ENCODE measurements at places on chromosomes 5 and 9.

GRCh38 chr9:107481035-107481434 is 8.5 kb downstream of the KLF4 start:
- DNase-seq = no peak

DNA sequence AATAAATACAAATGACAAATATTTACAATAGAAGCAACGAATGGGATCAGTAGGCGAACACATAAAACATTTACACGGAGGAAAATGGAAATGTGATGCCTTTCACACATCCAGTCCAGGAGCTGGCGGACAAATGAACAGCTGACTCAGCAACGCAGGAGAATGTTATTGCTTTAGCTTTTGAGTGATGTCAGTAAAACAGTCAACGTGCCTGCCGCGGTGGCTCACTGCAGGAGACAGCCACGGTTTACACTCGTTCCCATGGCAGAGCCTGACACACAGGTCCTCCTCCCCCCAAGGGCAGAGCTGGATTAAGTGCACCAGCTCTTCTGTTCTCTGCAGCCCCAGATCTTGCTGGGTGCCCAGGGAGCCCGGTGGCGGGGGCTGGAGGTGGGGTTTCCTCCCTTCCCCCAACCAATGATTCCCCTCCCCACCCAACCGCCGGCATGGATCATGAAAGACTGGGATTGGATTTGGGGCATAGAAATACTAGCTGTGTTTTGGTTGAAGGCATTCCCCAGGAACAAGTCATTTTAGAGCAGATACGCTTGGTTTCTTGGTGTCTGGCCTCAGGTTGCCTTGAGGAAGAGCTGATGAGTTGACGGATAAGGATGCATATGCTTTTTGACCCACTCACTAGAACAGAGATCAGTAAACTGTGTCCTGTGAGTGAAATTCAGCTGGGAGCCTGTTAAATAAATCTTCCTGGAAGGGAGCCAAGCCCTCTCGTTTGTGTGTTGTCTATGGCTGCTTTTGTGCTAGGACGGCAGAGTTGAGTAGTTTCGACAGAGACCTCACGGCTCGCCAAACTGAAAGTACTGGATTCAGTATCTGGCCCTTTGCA is 12.5 kb downstream of the STC2 start:
- no peak for DNase-seq

GRCh38 chr9:6149315-6149714 is 66.3 kb upstream of the IL33 start:
- no peak for DNase-seq

DNA sequence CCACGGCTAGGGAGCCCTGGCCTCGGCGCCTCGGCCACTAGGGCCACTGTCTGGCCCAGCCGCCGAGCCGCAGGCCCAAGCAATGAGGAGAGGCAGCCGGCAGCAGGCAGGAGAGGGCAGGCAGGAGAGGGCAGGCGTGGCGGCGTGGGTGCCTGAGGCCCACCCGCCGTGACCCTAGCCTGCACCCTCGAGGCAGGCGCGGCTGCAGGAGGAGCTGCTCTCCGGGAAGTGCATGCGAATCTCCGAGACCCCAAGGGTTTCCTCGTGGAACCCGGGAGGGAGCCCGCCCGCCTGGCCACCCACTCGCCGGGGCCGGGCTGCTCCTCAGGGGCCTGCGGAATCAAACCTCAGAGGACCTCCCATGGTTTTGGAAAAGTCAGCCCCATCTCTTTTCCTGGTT is 9.3 kb downstream of the GRIN1 start:
- DNase-seq = no peak

DNA sequence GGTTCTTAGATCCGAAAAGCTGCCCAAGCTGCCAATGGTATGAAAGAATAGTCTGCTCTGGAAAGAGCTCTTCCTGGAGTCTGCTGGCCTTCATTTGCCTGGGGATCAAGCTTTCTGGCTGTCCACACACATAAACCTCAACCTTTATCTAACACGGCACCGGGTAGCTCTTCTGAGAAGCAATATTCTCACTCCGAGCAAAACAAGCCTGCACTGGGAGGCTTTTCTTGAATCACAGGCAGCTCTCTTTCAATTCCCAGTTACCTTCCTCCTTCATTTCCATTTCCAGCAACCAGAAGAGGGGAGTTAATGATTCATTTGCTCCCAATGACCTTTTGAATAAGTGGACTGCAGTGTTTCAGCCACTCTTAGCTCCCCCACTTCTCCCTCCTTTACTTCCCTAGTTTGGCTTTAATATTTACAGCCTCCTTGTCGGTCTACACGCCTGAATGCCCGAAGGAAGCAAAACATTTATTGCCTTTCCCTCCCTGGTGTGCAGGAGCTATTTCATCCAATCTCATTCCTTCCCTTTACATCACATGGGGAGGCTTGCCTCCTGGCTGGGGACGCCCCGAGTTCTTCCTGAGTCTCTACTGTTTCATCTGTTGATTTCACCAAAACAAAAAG is 187.1 kb downstream of the ARHGEF28 start:
- no peak for DNase-seq

DNA sequence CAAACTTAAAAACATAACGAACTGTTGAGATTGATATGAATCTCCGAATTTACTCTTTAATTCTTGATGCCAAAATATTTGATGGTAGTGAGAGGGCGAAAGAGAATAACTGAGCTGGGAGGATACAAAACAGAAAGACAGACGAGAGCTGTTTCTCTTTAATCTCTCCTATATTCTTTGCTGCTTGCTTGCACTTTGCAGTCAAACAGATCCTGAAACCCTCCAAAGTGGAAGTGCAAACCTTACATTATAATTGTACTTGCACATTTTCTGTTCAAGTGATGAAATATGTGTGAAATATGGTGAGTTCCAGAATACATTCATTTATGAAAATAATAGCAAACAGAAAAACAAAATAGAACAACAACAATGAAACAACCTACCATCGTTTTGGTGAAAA is 63.8 kb downstream of the PAM start:
- DNase-seq = no peak

- DNase-seq = no peak
Measured at GRCh38 chr5:181224390-181225229, 1.5 kb downstream of the TRIM41 start.

DNA sequence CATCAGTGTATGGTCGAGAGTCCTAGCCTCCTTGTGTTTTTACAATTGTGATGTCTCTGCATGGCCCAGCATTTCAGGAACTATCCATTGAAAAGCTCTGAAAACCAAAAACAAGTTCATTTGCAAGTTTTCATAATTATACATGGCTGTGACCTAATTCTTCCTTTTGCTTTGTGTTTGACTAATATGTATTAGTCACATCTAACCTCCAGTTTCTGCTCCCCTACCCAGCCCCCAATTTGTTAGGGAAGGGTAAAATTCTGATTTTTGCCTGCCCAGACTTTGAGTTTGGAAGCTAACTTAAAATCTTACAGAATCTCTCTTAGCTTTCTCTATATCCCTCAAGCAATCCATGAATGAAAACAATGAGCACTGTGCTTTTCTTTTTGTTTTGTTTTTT is 128.2 kb upstream of the SEMA6A start:
- DNase-seq = no peak

GRCh38 chr5:98482321-98483300 is 290.9 kb upstream of the RGMB start:
- no peak for DNase-seq

- no peak for DNase-seq
Measured at GRCh38 chr9:79461712-79462111, 110.1 kb upstream of the TLE4 start.

Data from SIG-M5 (cell line).